ENCODE measurements at places on chromosomes 2 and 18. TPM values are rescaled to one million over a fixed set of nuclear protein-coding genes. Genes with fewer than 3 reads are reported as not detected.

CNDP2 gene
- total RNA-seq, result 75.6 TPM

DNA sequence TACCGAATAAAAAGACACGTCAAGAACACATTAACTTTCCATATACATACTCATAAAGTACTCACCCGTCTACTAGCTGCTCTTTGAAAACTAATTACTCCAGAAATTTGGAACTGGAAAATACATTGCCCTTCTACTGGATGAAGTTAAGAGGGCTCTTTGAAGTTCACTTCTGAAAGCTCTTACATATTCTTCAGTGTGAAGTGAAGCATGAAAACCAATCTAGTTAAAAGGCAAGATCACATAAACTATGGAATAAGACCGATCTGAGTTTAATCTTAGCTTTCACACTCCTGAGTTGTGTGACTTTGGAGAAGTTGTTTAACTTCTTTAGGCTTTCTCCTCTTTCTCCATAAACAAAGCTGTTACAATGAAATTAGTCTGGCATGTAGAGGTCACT lies 38.5 kb downstream of the REV1 start:
- no peak for DNase-seq

GRCh38 chr2:209600341-209601171 lies 171.1 kb upstream of the UNC80 start:
- DNase-seq, result no peak

DNA sequence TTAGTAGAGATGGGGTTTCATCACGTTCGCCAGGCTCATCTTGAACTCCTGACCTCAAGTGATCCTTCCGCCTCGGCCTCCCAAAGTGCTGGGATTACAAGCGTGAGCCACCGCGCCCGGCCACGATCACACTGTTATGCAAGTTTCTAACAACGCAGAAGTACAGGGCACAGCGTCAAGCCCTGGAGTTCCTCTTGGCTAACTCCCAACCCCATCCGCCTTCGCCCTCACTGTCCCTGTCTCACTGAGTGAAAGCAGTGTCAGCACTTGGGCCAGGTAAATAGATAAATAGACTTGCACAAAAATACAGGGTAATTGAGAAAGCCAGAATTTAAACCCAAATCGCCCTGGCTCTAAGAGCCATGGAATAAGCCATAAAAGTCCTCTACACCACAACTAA lies 111.7 kb downstream of the ACVR1 start:
- DNase-seq, result no peak

- DNase-seq, result no peak
These were observed 102.9 kb upstream of the EPB41L3 start for GRCh38 chr18:5646739-5647138.

Data from fibroblast of the aortic adventitia (primary cell).